ENCODE measurements at places on chromosomes 5 and 9.

DNA sequence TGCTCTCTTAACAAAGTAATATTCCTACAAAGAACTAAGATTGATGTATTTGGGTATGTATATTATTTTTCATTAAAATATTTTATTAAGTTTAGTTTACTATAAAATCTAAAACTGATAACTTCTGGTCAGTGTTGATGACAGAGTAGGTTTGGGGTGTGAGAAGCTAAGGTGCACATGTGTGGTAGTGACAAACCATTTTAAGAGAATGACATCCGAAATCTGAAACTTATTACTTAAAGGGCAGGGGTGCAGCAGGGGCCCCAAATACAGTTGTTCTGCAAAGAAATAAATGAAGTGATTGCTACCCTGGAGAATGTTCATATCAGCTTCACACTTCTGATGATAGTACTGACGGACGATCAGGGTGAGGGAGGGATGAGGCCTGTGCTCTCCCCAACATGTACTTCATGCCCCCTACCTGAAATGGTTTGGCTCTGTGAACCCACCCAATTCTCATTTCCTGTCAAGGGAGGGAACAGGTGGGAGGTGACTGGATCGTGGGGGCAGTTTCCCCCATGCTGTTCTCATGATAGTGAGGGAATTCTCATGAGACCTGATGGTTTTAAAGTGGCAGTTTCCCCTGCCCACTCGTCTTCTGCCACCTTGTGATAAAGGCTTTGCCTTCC, 125.3 kb upstream of the RFX3 start:
- no peak for DNase-seq

DNA sequence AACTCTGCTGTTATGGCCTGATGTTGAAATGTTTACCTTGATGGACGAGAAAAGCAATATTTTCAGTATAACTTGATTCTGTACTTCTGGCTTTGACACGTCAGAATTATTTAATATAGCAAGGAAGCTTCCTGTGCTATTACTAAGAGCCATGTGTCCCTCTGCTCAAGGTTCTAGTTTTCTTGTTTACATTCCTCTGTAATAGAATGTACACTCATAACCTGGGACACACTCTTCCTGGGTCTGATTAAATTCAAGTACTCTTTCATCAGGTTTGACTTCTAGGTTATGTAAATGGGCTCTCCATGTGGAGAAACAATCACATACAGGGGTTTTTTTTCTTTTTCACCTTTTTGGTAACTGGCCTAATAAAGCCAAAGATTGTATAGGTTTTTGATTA, 33.1 kb downstream of the GTF3C4 start:
- DNase-seq = no peak

DNA sequence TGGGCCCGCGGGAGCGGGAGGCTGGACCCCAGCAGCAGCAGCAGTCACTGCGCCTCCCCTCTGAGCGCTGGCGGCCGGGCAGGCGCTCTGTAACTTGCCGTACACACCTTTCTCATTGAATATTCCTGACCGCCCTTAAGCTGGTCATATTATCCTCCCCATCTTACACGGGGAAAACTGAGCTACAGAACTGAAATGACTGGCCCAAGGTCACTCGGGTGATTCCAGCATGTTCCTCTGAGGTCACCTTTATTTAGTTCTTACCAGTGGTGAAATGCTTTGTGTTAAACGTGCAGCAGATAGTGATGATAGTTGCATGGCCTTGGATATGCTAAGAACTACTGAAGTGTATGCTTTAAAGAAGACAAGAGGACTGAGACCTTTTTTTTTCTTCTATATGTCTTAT, 607 bp downstream of the UQCRQ start:
- no peak for DNase-seq

DNA sequence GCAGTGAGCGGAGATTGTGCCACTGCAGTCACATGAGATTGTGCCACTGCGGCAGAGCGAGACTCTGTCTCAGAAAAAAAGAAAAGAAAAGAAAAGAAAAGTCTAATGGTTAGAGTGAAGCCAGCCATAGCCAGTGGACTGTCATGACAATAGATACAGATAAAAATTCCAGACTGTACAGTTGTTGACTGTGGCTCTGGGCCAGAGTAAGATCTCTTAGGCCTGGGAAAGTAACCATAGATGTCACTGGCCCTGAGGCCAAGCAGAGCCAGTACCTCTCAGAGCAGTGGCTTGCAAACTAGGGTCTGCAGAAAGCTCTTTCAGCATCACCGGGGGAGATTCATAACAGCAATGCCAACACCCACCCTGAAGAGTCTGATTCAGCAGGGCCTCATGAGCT, 44.1 kb upstream of the SUB1 start:
- no peak for DNase-seq

- DNase-seq = no peak
These were observed 64.9 kb downstream of the DOCK2 start for GRCh38 chr5:169701910-169702451.

Measured in DMS79 treated with DMSO at 0.1 percent for 48 hours (cell line).